Hematopoietic multipotent progenitor cell treated with erythropoietin and hydrocortisone succinate and interleukin-3 and kit ligand, for 4 days (in vitro differentiated cells): ENCODE measurements at places on chromosomes 3 and 15.

GRCh38 chr3:119575507-119575906 lies 3.8 kb upstream of the ADPRH start:
- no peak for DNase-seq

DNA sequence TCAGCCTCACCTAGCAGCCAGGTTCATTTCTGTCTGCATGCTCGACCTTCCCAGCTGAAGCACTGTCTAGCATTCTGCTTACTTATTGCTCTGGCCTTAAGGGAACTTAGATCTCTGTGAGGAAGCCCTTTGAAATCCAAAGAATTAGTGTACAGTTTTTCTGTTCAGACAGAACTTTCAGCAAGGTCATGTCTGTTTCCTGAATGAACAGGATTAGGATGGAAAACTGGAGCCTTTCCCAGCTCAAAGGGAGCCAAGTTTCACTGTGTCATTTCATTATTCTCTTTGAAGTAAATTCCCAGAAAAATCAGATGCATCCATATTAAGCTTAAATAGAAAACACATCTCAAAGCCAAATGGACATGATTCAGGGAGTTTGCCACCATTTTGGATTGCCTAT lies 457.3 kb upstream of the KCNMB2 start:
- DNase-seq, result no peak

- DNase-seq, result no peak
Observed at GRCh38 chr15:95192923-95193322, 961.6 kb downstream of the MCTP2 start.

- DNase-seq, result peak; percentile 36
Observed at GRCh38 chr3:179091113-179091512, 19.5 kb upstream of the ZMAT3 start.

DNA sequence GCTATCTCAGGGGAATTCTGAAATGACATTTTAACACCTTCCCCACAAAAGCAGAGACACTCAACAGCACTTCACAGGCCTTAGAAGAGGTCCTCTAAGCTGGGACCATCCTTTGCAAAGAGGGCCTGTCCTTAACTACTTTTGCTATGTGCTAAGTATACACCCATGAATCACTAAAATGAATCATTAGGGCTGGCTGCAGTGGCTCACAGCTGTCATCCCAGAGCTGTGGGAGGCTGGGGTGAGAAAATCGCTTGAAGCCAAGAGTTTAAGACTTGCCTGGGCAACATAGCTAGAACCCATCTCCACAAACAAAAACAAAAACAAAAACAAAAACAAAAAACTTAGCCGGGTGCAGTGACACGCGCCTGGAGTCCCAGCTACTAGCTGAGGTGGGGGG lies 53.9 kb upstream of the MELTF start:
- DNase-seq, result no peak

DNA sequence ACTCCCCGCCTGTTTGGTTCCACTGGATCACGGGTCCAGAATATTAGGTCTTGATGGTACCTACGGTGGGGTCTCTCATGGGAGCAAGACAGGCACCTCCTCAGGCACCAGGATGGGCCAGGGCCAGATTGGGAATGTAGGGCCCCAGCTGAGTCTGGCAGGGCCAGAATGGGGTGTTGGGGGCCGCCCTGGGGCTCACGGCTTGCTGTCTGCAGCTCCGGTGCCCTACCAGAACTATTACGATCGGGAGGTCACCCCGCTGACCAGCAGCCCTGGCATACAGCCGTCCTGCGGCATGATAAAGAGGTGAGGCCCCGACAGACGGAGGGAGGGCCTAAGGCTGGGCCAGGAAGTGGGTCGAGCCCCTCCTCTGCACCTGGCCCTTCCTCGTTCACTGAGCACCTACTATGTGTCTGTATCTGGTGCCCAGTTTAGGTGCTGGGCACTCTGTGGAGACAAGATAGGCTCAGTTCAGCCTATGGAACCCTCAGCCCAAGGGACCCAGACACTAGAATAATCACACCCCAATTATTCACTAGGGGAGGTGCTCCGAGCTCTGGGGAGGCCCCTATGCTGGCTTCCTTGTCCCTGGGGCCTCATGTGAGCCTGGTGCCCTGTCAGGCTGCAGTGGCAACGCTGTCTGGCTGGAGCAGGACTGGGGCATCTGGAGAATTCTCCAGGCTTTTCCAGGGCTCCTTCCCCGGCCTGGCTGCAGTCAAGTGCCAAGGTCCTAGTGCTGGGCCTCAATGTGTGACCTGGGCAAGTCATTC lies 37.9 kb downstream of the PSTPIP1 start:
- DNase-seq, result no peak

GRCh38 chr15:32908135-32908801 lies 190.5 kb downstream of the GREM1 start:
- DNase-seq, result peak; percentile 12

GRCh38 chr3:188299068-188299467 lies 145.1 kb downstream of the LPP start:
- no peak for DNase-seq

GRCh38 chr3:79602385-79602784 lies 165.4 kb downstream of the ROBO1 start:
- DNase-seq, result no peak

GRCh38 chr3:157134620-157135191 lies 25.2 kb downstream of the CCNL1 start:
- DNase-seq, result no peak

- DNase-seq, result no peak
Observed at GRCh38 chr3:51970606-51971300, 3.1 kb downstream of the ABHD14B start.

GRCh38 chr15:23372284-23372683 lies 17.7 kb downstream of the GOLGA8S start:
- DNase-seq, result no peak

- DNase-seq, result no peak
Observed at GRCh38 chr3:36558961-36559360, 178.7 kb downstream of the STAC start.

DNA sequence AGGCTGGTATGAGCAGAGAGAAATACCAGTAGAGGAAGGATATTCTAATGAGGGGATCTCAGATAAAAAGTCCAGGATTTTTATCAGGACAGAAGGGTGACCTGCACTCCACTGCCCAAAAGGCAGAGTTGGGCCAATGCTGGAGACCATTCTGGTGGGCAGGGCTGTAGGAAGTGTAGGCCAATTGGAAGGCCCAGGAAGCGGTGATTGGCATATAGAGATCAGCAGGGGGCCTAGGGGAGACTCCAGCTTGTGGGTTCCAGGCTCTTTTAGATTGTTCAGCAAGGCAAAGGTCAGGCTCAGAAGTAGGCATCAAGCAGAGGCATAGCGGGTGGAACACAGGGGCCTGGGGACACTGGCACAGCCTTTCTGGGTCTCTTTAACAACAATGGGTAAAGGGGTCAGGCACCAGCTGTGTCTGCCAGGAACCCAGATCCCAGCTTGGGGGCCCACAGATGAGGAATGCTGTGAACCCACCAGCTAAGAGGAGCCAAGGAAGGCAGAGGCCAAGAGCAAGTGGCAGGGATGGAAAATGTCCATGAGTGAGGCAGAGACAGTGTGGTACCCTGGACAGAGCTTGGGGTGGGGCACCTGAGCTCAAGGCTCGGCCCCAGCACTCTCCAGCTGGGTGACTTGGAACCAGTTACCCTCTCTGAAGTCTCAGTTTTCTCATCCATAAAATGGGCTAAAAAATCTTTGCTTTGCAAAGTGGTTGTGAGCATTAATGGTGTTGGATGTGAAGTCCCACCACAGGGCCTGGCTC lies 27.0 kb upstream of the RASGRF1 start:
- no peak for DNase-seq

- DNase-seq, result no peak
Observed at GRCh38 chr15:86392296-86392695, 312.6 kb downstream of the AGBL1 start.

DNA sequence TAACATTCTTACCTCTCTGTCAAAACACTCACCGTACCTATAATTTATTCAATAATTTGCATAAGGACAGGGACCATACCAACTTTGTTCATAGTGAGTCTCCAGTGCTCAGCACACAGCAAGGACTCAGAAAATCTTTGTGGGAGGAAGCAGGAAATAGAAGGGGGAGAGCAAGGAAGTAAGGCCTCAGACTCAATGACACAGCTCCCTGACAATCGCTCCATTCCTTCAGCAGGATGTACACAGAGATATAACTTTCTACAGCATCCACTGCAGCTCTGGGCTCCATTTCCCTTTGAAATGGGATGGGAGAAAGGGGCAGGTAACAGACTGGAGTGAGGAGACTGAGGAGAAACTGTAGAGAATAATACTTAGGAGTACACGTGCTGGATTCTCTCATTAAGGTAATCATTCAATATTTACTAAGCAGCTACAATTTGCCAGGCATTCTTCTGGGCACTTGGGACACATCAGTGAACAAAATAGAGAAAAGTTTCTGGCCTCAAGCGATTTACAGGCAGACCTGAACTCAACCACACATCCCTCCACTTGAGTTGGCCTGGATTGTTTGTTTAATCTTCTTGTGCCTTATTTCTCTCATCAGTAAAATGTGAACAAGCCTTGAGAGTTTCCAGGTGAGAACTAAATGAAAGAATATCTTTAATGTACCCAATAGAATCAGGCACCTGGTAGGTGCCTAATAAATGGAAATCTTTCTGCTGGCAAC lies 330.3 kb upstream of the THBS1 start:
- DNase-seq, result no peak

GRCh38 chr15:27587810-27588209 lies 511.3 kb downstream of the OCA2 start:
- no peak for DNase-seq

- DNase-seq, result no peak
Observed at GRCh38 chr15:77624868-77625267, 7.8 kb downstream of the LINGO1 start.

DNA sequence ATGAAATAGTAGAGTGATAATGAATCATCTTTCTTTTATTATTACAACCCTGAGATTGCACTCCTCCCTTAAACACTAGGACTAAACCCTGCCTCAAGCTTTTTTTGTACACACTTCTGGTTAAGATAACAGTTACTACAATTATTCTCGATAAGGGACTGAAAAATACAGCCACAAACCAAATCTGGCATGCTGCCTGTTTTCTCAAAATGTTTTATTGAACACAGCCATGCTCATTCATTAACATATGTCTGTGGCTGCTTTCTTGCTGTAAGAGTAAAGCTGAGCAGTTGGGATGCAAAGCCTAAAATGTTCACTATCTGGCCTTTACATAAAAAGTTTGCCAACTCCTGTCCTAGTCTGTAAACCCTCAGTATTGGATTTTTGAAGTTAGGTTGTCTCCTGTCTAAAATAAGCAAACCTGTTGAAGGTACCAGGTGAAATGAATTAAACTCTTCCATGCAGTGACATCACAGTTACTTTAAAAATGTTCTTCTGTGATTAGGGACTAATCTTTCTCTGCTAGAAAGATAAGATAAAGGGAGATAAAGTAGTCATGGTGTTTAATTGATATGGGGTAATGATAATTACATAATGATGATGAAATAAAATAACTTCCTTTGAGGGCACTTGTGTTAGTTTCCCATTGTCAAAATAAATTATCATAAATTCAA lies 218.2 kb downstream of the STXBP5L start:
- DNase-seq, result no peak

- DNase-seq, result peak; percentile 78
Observed at GRCh38 chr3:34260271-34261000, 462.0 kb downstream of the PDCD6IP start.

DNA sequence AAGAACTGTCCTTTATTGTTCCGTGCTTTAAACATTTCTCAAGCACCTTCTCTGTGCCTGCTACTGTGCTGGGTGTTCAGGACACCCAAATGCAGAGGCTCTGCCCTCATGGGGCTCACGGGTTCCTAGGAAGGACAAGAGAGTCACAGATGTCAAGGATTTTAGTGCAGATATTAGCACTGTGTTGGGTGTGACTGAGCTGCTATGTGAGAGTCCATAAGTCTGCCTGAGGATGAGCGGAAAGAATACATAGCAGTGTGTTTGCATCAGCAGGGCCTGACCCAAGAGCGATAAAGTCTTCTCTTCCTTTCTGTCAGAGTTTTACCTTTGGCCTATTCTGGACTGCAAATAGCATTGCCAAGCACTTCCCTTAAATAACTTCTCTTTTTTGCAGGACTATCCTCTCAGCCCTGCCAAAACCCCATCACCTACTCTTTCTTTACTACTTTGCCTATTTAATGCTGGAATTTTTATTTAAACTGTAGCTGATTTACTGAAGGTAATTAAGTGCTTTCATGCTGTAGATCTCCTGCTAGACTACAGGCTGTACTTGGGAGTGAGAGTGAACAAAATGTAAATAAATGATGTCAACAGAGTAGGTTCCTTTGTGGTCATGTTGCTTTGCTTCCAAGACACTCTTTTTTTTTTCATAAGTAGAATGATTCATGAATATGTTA lies 459.4 kb upstream of the TPRG1 start:
- peak; percentile 80 for DNase-seq

DNA sequence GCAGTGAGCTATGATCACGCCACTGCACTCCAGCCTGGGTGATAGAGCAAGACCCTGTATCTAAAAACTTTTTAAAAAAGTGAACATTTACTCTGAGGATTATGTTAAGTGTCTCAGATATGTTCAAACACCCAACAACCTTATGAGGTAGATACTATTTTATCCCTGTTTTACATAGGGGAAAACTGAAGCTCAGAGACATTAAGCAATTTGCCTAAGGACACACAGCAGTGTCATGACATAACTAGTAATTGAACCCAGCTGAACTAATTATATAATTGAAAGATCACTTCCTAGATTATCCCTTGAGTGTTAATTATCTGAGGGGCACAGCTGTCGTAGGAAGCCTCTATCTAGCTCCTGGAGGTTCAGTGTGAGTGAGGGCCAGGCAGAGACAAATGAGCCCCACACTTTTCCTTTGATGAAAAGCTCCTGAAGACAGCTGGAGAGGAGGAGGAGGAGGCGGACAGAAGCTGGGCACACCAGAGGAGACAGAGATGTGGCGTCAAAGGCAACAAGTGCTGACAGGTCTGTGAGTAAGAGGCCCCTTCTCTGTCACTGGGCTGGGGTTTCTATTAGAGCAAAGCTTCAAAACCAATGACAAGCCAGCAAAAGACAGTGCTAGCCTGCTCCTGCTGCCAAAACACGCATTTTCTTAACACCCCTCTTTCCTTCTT lies 20.5 kb downstream of the TRH start:
- DNase-seq, result no peak

DNA sequence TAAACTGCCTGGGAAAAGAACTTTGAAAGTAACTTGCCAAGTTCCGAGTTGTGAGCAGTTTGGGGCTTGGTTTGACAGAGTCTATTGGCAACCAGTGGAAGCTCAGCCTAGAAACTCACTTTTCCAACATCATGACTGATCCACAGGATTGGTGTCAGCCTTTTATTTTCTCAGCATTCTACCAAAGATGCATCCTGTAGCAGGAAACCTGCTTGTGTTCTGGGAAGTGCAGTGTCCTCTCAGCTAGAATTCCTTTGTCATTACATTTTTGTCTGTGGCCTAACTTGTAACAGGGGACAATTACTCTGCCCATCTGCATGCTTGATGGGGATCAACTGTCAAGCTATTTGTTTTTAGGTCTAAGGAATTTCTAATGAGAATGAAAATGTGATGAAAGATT lies 116.7 kb upstream of the LMOD3 start:
- DNase-seq, result no peak

DNA sequence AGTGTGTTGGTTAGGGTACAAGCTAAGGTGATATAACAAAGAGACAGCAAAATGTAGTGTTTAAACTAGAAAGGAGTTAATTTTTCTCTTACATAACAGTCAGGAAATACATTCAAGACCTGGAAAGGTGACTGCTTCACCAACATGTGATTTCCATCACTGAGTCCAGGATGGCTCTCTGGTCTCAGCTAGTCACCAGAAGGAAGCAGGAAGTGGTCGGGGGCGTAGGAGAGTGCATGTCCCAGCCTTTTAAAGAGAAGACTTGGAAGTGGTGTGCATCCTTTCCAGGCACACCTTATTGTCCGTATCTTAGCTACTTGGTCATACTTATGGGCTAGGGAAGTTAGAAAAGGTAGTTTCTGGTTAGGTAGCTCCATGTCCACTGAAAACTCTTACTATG lies 11.1 kb upstream of the UBE2Q2 start:
- no peak for DNase-seq

GRCh38 chr3:135792174-135792573 lies 173.4 kb upstream of the PPP2R3A start:
- DNase-seq, result no peak
